ENCODE measurements at places on chromosomes 16 and 17.

- DNase-seq = no peak
Measured at GRCh38 chr17:75845058-75845711, 981 bp upstream of the UNC13D start.

DNA sequence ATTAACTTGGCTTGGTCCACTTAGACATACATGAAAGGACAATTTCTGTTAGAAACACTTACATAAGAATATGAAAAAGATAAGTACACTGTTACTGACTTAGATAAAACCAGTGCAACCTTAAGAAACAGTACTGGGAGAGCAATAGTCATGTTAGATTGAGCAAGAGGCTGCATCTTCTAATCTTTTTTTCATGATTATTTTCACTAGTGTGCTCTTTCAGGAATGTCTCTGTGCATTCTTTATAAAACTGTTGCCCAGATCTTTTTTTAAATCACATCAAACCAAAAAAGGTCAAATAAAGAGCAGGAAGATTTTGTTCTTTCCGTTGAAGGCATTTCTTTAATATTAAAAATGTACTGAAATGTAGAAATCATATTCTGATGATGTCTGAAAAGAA is 100.7 kb upstream of the AXIN2 start:
- no peak for DNase-seq

DNA sequence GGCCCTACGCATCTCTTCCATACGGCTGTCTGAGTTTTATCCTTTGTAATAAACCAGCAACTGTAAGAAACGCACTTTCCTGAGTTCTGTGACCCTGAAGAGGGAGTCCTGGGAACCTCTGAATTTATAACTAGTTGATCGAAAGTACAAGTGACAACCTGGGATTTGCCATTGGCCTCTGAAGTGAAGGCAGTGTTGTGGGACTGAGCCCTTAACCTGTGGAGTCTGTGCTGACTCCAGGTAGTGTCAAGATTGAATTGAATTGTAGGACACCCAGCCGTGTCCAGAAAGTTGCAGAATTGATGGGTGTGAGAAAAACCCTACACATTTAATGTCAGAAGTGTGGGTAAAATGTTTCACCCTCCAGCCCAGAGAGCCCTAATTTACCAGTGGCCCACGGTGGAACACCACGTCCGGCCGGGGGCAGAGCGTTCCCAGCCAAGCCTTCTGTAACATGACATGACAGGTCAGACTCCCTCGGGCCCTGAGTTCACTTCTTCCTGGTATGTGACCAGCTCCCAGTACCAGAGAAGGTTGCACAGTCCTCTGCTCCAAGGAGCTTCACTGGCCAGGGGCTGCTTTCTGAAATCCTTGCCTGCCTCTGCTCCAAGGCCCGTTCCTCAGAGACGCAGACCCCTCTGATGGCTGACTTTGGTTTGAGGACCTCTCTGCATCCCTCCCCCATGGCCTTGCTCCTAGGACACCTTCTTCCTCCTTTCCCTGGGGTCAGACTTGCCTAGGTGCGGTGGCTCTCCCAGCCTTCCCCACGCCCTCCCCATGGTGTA is 1.5 kb downstream of the GAA start:
- no peak for DNase-seq

- DNase-seq = no peak
Measured at GRCh38 chr16:11635113-11635652, 33.1 kb upstream of the SNN start.

GRCh38 chr17:28828294-28829040 is 14.1 kb downstream of the FAM222B start:
- DNase-seq = no peak

DNA sequence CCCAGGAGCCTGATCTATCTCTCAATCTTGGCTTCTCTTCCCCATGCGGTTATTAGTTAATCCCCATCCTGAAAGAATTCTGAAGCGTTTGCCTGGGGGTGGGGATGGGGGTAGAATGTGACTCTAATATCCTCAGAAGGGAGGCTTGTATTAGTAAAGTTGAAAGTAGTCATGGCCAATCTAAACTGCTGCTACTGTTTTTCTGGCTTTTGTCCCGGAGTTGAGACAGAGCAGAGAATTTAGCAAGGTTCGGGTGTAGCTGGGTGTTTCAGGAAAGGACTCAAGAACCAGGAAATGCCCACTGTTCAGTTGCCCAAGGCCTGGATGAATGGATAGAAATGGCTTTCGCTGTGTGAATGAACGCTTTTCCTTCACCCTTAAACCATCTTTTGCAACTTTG is 17.6 kb upstream of the ITGAM start:
- no peak for DNase-seq

GRCh38 chr16:26963109-26963508 is 103.6 kb upstream of the C16orf82 start:
- DNase-seq = no peak

DNA sequence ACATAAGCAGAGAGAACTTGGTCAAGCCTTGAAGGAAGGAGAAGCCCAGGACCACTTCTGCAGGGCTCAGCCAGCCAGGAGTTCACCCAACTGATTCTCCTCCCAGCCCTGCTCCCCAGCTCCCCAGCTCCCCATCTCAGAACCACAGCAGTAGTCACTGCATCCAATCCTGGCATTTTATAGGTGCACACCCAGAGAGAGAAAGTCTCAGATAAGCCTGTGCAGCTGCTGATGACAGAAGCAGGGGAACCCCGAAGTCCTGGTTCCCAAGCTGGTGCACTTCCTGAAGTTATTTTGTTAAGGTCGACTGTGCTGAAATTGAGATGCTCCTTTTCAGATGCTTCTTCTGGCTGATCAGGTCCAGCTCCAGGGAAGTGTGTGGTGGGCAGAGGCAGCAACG is 6.6 kb downstream of the RNF112 start:
- DNase-seq = no peak

DNA sequence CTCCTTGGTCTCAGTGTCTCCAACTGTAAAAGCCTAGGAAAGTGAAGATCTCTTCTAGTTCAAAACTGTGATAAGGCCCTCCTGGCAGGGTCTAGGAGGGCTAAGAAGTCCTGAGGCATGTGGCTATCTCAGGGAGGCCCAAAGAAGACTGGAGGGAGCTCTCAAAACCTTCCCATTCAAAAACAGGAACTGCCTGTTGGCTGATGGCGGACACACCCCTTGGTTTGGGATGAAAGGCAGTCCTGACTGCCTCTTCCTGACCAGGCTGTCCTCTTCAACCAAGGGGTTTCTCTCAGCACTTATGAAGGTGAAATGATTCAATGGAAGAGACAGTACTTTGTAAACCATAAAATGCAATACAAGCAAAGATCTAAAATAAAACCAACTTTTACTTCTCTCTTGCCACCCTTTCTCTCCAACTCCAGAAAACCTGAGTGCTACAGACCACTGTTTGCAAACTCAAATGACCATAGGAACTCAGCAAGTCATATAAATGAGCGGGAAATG is 4.7 kb downstream of the ZNF764 start:
- DNase-seq = no peak

DNA sequence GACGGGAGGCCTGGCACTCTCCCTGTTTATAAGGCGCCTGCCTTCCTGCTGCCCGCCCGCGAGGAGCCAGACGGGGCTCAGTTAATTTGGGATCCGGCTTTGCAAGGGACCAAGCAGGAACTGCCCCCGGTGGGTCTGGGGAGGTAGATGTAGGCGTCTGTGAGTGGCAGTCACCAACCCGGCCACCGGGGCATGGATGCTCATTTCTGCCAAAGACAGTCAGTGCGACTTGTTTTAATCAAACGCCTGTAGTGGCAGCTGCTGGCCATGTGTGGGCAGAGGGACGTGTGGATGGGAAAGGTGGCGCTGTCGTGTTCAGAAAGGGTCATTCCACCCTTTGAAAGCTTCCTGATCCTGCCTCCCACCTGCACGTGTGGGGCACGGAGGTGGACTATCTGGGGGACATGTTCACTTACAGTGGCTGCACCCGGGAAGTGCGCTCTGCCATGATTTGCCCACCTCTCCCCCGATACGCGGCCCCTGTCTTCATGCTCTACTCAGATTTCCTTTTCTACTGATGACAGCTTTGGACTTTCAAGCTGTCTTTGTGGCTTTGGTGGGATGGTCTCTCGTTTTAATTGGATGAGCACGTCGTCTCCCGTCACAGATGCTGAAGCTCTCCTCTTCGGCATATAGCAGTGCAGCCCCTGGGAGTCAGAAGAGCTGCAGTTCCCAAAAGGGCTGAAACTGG is 60.3 kb upstream of the CIBAR2 start:
- DNase-seq = no peak

- DNase-seq = no peak
Measured at GRCh38 chr16:79334127-79334526, 266.4 kb downstream of the MAF start.

- DNase-seq = no peak
Measured at GRCh38 chr17:82355770-82356427, 3.1 kb upstream of the TEX19 start.

DNA sequence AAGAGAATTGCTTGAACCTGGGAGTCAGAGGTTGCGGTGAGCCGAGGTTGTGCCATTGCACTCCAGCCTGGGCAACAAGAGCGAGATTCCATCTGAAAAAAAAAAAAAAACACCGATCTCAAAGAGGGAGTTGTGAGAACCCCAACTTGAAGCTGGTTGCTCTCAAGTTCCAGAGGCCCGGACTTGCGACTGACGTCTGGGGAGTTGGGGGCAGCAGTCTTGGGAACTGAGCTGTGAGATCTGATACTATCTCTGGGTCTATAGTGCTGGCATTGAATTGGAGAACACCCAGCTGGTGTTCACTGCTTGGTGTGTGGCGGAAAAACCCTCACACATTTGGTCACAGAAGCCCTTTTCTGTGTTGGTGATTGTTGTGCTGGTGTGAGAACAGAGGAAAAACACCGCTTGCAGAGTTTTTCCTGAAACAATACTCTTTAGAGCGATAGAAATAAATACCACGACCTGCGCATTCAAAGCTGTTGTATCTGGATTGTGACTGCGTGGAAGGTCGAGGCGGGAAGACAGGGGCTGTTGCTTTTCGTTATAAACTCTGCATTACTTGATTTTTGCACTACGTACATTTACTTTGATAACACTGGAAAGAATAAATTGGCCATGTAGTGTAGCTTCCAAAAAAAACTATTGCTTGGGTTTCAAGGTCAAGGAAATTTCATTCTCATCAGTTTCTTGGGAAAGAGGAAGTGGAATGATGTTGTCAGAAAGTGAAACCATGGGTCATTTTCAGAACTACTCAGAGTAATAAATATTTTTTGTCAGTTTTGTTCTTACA is 8.8 kb downstream of the SCIMP start:
- DNase-seq = no peak

DNA sequence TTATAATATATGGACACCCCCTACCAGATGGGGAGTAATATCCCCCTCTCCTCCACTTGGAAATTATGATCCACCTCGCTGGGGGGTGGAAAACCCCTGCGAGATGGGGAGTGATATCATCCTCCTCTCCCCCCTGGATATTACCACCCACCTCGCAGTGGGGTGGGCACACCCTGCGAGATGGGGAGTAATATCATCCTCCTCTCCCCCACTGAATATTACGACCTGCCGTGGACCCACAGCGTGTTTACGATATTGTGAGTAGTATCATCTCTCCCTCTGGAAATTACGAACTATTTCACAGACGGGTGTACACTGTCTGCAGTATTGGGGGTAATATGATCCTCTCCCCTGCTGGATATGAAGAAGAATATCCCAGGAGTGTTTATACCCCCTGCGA is 228.3 kb upstream of the WSCD1 start:
- no peak for DNase-seq

GRCh38 chr16:23362460-23363317 is 60.6 kb downstream of the SCNN1B start:
- no peak for DNase-seq

DNA sequence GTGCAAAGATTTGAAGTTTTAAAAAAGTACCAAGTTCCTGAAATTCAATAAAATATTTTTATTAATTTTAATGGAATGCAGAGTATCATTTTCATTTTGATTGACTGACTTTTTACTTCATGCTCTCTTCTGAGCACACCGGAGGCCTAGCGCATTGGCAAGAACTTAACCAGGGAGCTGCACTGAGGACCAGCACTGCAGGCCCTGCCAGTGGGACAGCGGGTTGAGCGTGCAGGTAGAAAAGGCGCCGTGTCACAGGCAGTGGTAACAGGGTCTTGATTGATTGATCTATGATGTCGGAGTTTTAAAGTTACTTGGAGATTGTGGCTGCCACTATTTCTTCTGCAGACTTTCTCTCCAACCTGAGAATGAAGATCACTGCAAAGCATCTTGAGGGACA is 43.7 kb downstream of the WDR45B start:
- no peak for DNase-seq

DNA sequence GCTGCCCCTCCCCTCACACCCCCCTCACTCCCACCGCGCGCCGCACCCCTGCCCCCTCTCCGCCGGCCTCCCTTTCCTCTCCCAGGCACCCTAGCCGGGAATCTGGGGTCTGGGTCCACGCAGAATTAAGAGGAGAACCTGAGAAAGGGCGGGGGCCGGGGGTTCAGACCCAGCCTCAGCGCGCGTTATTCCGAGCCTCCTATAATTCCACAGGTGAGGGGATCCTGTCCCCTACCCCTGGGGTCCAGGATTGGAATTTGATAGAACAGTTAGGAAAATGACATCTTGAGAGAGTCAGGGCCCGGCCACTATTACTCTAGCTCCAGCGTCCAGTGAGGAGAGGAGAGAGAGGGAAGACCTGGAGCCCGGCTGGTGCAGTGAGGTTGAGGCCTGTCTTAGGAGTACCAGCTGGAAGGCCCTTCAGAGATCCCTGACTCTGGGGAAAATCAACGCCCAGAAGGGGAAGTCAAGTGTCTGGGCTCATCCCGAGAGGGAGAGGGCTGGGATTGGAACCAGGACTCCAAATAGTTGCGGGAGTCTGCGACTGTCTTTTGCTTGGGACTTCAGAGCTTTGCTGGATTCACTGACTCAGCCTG is 17.3 kb downstream of the GRB7 start:
- no peak for DNase-seq

DNA sequence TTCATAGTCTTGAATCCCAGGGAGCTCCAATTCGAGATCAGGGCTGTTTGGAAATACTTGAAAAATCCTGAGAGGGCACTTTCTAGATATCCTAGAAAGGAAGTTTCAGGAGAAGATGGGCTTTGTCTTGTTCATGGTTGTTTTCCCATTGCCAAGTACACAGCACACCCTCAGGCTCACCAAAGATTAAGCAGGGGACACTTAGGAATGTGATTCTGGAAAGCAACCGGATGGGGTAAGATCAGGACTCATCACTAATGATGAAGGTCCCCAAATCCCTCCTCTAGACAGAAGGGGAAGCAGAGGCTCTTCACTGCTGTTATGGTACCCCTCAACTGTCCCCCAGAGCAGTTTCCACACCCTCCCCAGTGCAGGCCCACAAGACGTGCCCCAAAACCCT is 40.7 kb downstream of the VAC14 start:
- DNase-seq = no peak

- DNase-seq = no peak
Measured at GRCh38 chr17:55492781-55493341, 18.4 kb downstream of the SMIM36 start.

DNA sequence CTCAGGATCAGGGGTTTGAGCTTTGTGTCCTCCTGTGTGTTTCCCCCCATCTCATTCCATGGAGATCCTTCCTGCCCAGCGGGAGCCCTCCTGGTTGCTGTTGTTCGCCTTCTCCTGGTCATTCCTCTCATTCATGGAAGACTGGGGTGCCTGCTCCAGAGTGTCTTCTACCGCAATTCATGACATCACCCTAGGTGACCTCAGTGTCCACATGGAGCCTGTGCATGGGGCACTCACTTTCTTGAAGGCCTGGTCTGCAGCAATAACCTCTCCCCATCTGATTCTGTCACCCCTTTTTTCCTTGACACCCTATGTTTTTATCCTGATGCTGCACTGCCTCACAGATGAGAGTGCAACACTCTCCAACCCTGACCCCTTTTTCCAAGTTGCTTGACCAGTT is 21.4 kb upstream of the ARHGAP17 start:
- no peak for DNase-seq

GRCh38 chr17:48631693-48632578 is 5.8 kb upstream of the HOXB9 start:
- DNase-seq = no peak

GRCh38 chr16:23519282-23519681 is 9.0 kb upstream of the GGA2 start:
- DNase-seq = no peak

All from omental fat pad (tissue), 4 donors.